Type B pancreatic cell (in vitro differentiated cells): ENCODE measurements at places on chromosomes 2 and 18.

DNA sequence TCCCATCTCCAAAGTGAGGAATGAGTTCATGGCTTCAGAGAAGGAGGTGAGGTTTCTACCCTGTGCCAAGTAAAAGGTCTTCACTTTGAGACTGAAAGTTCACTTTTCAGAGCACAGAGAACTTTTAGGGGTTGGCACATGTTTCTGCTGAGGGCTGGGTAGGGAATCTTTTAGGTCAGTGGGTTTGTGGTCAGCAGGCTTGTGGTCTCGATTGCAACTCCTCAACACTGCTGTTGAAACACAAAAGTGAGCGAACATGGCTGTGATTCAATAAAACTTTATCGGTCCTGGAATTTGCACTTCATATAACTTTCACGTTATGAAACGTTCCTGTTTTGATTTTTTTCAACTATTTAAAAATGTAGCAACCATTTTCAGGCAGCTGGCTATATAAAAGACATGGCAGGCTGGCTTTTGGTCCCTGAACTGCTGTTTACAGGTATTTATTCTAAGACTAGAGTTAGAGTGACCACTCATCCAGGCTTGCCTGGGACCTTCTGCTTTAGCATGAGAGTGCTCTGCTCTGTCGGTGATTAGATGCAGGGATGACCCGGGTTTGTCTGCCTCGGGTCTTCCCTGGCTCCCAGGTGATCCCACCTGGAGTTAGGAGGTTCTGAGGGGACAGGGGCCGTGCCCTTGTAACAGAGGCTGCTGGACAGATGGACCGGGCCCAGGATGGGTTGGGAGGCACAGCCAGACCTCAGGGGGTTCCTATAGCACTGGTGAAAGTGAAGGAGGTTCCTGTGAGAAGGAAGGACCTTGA is 62.7 kb upstream of the TAF1B start:
- DNase-seq: no peak

DNA sequence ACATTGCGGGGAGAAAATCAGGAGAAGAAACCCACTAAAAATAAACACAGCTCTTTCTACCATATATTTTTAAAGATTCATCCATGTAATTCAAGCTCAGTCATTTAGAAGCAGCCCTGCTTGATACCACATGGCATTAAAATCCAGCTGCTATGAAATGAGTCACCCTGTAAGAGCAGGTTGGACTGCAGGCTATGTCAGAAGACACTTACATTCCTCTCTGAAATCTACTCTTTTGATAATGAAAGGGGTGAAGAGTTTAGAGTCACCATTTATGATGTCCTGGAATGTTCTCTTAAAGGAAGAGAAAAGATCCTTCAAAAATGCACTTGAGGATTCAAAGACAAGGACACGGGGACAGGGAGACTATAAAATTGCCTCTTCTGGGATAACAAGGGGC is 100.6 kb upstream of the APCDD1 start:
- no peak for DNase-seq

- DNase-seq: no peak
These were observed 60.6 kb upstream of the TTC39C start for GRCh38 chr18:23953984-23954383.

DNA sequence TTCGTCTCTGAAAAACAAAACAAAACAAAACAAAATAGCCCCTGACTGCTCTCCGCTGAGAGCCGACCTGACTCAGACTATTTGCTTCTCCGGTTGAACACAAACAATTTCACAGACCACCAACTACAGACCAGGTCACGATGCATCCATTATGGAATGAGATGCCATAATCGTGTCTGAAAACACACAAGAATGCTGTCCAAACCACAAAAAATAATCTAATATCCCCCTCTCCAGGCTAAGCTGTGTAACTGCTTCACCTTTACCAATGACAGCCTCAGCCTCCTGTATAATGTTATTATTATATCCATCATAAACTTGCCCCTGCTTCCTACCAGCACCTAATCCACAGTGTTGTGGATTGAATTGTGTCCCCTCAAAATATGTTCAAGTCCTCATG is 114.7 kb downstream of the DNAH6 start:
- DNase-seq: no peak

DNA sequence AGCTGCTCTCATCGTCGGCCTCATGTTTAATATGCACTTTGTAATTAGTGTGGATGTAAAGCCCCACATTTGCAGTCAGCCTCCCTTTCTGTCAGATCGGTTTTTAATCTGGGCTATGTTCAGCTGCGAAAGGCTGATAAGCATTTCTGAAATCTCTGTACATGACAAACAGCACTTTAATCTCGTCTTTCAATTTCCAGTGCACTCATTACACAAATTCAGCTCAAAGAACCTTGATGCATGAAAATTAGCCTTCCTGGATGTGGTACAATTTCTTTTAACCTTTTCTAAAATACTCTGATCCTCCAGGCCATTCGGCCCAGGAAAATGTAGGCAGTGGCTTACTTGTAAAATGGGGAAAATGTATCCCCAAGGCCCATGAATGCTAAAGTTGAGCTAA is 265.1 kb downstream of the RND3 start:
- DNase-seq: no peak

GRCh38 chr18:40346146-40346545 is 1608.9 kb upstream of the PIK3C3 start:
- no peak for DNase-seq

- DNase-seq: no peak
These were observed 331.6 kb downstream of the CLIP4 start for GRCh38 chr2:29446847-29447246.

- DNase-seq: no peak
These were observed 1062.7 kb downstream of the DSC3 start for GRCh38 chr18:29979881-29980280.

GRCh38 chr2:74439803-74440377 is 1.8 kb downstream of the RTKN start:
- no peak for DNase-seq

- no peak for DNase-seq
These were observed 41.9 kb downstream of the TANC1 start for GRCh38 chr2:159010340-159010739.

DNA sequence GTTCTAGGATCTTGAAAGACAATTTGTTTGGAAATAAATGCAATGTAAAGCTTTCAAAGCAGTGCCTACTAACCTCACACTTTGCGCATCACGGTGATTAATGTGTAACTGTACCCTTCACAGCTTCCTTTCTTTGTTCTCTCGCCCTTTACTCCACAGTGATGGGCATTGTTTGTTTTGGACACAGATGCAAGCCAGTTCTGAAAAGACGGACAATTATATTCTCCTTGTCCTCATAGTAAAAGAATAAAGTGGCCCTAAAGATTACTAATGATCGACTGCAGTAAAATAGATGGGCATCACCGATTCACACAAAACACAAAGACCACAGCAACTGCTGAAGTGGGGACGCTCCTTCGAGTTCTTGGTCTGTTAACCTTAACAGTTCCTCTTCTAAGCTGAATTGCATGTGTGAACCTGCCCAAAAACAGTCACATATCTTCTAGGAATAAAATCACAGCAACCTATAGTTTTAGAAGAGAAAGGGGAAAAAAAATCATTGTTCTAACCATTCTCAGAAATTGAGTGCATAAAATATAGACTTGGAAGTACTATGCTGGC is 7.7 kb downstream of the L3MBTL4 start:
- DNase-seq: no peak

GRCh38 chr2:39202639-39203369 is 41.0 kb downstream of the CDKL4 start:
- no peak for DNase-seq

- no peak for DNase-seq
These were observed 41.0 kb downstream of the EPB41L5 start for GRCh38 chr2:120053891-120054290.

- DNase-seq: no peak
These were observed 2.9 kb downstream of the IWS1 start for GRCh38 chr2:127523269-127523939.

DNA sequence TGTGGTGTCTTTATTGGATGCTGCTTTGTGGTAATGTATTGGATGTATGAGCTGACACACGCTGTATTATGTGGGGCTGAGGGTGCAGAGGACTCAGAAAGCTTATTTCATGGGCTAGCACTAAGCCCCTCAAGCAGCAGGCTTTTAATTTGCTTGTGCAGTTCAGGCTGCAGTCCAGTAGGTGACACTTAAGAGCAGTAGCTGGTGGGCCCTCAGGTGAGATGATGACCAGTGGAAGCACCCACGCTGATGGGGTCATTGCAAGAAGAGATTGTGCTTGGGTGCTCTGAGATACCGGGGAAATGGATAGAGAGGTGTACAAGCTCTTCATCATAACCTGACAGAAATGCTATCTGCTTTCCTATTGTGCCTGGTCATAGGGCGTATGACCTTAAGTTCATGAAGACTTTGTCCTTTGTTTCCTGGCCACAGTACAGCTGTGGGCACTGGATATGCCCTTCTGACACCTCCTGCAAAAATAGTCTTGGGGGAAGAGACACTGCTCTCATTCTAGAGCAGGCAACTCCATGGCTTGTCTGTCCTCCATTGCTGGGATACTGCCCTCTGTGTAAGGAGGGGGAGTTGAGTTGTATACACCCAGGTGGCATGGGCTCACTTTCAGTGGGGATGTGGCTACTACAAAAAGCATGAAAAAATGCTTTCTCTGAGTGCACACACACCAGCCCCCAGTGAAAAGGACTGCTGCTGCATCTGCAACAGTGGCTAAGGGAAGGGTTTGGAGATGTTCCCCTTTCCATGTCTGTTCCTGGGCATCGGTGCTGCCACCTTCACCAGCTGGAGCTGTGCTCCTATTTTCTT is 205.7 kb upstream of the ZSWIM2 start:
- no peak for DNase-seq

DNA sequence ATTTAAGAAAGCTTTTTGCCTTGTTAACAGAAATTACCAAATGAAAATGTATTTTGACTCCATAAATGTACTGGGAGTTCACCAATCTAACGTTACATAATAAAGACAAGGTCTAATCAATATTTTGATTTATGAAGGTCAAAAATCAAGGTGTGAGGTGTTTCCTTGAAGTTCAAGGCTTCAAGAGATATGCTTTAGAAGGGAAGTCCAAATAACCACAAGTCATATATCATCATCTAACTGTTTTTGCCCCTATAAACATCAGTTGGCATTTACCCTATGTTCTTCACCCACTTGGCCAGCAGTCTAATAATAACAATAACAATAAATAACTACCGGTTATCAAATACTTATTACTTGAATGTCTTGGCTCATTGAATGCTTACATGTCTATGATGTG is 196.1 kb upstream of the ID2 start:
- no peak for DNase-seq

GRCh38 chr2:223580951-223581350 is 21.2 kb downstream of the SCG2 start:
- no peak for DNase-seq

GRCh38 chr2:43576981-43577892 is 18.6 kb downstream of the THADA start:
- no peak for DNase-seq

- DNase-seq: no peak
These were observed 15.2 kb downstream of the SP100 start for GRCh38 chr2:230430957-230431910.

GRCh38 chr2:12161085-12161484 is 414.7 kb downstream of the LPIN1 start:
- DNase-seq: no peak

DNA sequence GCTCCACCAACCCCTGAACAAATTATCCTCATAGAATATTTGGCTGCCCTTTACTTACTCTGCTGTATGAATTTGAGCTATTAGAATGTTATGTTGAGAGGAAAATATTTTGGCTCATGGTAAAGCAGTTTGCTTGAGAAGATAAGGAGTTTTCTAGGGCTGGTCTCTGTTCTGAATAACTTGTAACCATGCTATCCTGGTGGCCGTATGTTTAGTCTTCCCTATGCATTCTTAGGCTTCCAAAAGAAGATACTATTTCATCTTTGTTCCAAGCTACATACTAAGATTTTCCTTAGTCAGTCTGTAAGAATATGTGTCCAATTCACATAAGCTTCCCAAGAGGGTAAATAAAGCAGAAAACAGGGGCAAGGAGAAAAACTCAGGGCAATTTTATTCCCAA is 1105.1 kb upstream of the PIK3C3 start:
- no peak for DNase-seq

DNA sequence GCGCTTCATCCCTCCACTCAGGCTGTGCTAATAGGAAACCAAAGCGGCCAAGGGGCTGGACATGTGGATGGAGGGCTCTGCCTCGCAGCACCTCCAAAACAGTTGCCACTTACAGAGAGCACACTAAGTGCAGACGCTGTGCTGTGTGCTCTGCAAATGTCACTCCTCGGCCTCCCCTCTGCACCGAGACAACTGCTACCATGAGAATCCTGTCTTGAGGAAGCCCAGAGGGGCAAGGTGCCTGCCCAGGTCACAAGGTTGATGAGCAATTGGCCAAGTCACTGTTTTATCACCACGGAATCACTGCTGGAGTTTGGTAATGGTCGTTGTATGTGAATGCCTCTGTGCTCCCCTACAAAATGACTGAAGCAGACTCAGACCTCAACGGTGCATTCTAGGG is 132.2 kb downstream of the SEPTIN10 start:
- DNase-seq: no peak

- DNase-seq: no peak
These were observed 24.7 kb upstream of the PNPT1 start for GRCh38 chr2:55718165-55719008.

DNA sequence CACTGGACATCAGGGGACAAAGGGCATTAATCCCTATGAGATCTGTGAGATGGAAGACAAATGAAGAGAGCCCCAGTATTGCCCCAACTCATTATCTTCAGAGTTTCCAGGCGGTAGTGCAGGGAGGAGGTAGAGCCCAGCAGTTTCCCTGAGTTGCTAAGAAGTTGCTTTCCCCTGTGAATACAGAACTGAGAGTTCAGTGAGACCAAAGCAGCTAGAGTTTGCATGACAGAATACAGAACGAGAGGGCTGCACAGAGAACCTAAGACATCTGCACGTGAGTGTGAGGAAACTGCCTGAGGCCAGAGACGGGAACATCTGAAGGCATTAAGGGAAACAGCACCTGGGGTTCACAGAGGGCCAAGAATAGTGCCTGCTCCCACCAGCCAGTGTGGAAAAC is 18.1 kb upstream of the PGAP1 start:
- DNase-seq: no peak

GRCh38 chr2:220334871-220335590 is 707.6 kb downstream of the SLC4A3 start:
- no peak for DNase-seq

DNA sequence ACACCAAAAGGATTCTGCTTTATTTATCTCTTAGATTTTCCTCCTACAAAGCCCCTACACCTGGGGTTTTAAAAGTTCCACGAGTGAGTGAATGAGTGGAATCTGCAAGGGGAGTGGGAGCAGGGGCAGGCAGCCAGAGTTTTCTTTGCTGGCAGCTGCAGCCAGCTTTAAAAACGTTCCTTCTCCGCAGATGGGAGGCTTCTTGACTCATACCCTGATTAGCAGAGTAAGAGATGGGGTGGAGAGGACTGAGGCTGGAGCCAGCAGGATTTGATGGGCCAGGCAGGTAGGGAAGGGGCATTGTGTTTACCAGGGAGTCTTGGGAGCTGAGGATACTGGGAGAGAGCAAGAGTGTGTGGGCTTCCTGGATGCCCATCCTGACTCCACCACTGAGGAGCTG is 99.6 kb upstream of the TNP1 start:
- DNase-seq: no peak

- no peak for DNase-seq
These were observed 482.3 kb downstream of the TGIF1 start for GRCh38 chr18:3932276-3932675.

GRCh38 chr2:7061921-7062320 is 144.7 kb downstream of the RNF144A start:
- no peak for DNase-seq

GRCh38 chr2:12675801-12676200 is 40.9 kb upstream of the TRIB2 start:
- no peak for DNase-seq

- DNase-seq: no peak
These were observed 53.9 kb downstream of the THOC1 start for GRCh38 chr18:213966-214365.

- DNase-seq: no peak
These were observed 227.7 kb downstream of the GPD2 start for GRCh38 chr2:156663757-156664409.
